ENCODE measurements at places on chromosomes 6 and 20. TPM values are rescaled to one million over a fixed set of nuclear protein-coding genes. Genes with fewer than 3 reads are reported as not detected.

CLVS2 gene
- total RNA-seq: not detected

HLA-DQB1 gene
- total RNA-seq: not detected

SIRPA gene
- total RNA-seq: 14.5 TPM

BEND6 gene
- total RNA-seq: 1.2 TPM

TTLL9 gene
- 0.04 TPM for total RNA-seq

WFDC10B gene
- total RNA-seq: not detected

HDGFL1 gene
- total RNA-seq: not detected

SLC17A1 gene
- total RNA-seq: not detected

MYBL2 gene
- total RNA-seq: 41.9 TPM

NKAIN2 gene
- total RNA-seq: not detected

LAMA4 gene
- 517 TPM for total RNA-seq

ZBTB12 gene
- 3.5 TPM for total RNA-seq

BFSP1 gene
- 2.9 TPM for total RNA-seq

TGM2 gene
- total RNA-seq: 674 TPM

ZNF133 gene
- total RNA-seq: 16.2 TPM

SLC44A4 gene
- total RNA-seq: 0.07 TPM

IYD gene
- total RNA-seq: 0.07 TPM

KHDC1 gene
- total RNA-seq: 0.81 TPM

XKR7 gene
- total RNA-seq: not detected

TMC2 gene
- not detected for total RNA-seq

PDE10A gene
- 9.8 TPM for total RNA-seq

SNPH gene
- 6.4 TPM for total RNA-seq

OR2H1 gene
- not detected for total RNA-seq

ISM1 gene
- under 0.01 TPM for total RNA-seq

SLC26A8 gene
- under 0.01 TPM for total RNA-seq

SLCO4A1 gene
- 10.4 TPM for total RNA-seq

SRMS gene
- total RNA-seq: not detected

TRIM10 gene
- not detected for total RNA-seq

SLC4A11 gene
- 4.3 TPM for total RNA-seq

DEFB119 gene
- not detected for total RNA-seq

HAO1 gene
- 0.07 TPM for total RNA-seq

SLC25A27 gene
- 0.66 TPM for total RNA-seq

CDK5RAP1 gene
- 28.7 TPM for total RNA-seq

C6orf62 gene
- total RNA-seq: 119 TPM

CGA gene
- total RNA-seq: not detected
